Activated gamma-delta T cell treated with anti-CD3 and anti-CD28 coated beads, Interleukin-2, amount 50 U/mL, for 16 hours (primary cell): ENCODE measurements at places on chromosomes 11 and 22.
A peak's percentile ranks its signal among the peaks of the same experiment; 100 is the strongest.

- no peak for DNase-seq
Measured at GRCh38 chr22:29216873-29217666, 11.4 kb downstream of the EMID1 start.

- DNase-seq = no peak
Measured at GRCh38 chr11:5288108-5288905, 13.4 kb downstream of the OR51B4 start.

GRCh38 chr11:66070604-66071380 lies 720 bp downstream of the PACS1 start:
- no peak for DNase-seq

- no peak for DNase-seq
Measured at GRCh38 chr11:17725174-17725573, 5.8 kb downstream of the MYOD1 start.

DNA sequence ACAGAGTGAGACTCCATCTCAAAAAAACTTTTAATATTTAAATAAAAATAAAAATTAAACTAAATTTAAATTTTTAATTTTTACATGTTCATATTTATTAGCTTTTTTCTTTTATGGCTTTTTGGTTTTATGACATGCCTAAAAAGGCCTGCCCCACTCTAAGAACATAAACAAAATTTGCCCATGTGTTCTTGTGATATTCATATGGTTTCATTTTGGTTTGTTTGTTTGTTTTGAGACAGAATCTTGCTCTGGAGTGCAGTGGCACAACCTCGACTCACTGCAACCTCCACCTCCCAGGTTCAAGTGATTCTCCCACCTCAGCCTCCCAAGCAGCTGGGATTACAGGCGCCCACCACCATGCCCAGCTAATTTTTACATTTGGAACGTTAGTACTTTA lies 27.7 kb downstream of the SUSD2 start:
- DNase-seq = no peak

DNA sequence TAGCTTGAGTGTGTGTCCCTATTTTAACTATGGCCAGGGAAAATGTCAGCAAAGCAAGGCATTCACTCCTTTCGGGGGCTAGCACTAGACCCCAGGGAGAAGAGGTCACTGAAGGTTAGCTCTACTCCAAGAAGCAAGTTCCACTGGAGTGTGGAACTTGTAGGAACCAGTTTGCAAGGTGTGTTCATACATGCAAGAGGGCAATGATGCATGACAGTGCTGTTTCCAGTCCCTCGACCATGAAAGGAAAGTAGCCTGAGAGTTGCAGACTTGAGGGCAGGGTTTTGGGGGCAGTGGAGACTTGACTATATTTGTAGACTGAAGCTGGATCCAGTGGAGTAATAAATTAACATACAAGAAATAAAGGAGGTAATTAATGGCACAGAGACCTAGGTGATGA lies 21.6 kb upstream of the SLC36A4 start:
- no peak for DNase-seq

GRCh38 chr11:112734207-112734606 lies 227.0 kb upstream of the NCAM1 start:
- no peak for DNase-seq

DNA sequence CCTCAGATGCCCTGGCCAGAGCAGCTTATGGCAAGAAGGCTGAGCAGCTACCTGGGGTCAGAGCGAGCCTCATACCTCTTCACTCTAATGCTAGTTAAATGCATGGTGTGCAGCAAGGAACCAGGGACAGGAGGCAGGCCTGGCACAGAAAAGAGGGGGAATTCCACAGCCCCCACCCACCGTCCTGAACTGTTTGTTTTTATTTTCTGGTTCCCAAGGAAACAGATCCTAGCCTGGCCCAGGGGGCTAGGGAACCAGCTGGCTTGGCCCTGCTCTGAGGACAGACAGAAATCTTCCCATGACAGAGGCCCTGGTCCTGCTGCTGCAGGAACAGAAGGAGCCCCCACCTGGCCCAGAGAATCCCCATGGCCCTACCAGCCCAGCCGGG lies 40.4 kb downstream of the SLCO2B1 start:
- no peak for DNase-seq

DNA sequence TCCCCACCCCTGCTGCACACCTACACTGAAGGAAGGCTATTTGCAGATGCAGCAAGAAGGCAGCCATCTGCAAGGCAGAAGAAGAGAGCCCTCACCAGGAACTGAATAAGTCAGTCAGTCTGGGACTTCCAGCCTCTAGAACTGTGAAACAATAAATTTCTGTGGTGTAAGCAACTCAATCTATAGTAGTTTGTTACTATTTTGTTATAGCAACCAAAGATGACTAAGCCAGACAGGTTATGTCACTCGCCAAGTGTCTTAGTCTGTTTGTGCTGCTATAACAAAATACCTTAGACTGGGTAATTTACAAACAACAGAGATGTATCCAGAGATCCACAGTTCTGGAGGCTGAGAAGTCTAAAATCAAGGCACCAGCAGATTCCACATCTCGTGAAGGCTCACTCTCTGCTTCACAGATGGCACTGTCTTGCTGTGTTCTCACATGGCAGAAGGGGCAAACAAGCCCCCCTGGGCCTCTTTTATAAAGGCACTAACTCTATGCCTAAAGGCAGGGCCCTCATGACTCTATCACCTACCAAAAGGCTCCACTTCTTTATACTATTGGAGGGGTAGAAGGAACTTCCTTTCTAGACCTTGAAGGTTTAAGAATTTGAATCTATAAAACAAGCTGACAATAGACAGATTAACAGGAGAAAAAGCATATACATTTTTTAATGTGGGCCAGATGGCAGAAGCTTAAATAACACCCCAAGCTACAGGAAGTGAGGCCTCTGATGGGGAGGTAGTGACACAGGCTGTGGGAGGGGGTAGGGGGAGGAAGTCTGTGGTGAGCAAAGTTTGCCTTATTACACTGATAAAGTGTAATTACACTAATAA lies 12.3 kb downstream of the APOL6 start:
- DNase-seq = peak; percentile 37

GRCh38 chr11:76682684-76683083 lies 12.1 kb upstream of the LRRC32 start:
- DNase-seq = no peak

DNA sequence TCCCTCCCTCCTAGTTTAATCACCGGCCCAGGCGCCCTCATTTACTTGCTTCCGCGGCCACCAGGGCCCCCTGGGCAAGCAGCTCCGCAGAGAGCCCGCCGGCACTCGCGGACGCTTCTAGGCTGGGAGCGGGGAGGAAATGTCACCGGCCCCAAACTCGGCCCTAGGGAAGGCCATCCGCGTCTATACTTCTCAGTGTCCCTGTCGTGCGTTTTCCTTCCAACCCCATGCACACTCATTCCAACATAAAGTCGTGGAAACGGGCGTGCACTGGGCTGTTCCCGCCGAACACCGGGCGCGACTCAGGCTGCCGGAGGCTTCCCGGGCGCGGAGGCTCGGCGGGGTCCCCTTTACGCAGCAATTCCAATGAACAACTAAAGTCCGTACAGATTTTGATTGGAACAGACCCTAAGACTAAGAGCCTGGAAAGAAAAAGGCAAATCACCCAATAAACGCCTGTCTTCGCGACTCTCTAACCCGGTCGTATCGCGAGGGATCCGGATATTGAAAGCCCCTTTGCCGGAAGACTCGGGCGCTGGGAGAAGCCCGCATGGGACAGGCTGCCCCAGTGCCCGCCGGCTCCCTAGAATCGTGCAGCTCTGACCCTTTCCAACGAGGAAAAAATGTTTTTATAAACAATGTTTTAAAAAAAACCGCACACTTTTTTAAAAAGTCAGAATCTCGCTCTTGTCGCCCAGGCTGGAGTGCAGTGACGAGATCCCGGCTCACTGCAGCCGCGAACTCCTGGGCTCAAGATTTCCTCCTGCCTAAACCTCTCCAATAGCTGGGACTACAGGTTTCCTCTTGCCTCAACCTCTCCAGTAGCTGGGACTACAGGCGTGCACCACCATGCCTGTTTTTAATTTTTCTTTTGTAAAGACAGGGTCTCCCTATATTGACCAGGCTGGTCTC lies 1.3 kb upstream of the BARX2 start:
- no peak for DNase-seq

- DNase-seq = no peak
Measured at GRCh38 chr22:47392054-47392347, 629.6 kb downstream of the TBC1D22A start.

- no peak for DNase-seq
Measured at GRCh38 chr22:31300896-31301295, 8.6 kb upstream of the PIK3IP1 start.

- no peak for DNase-seq
Measured at GRCh38 chr11:8730697-8731020, 48.1 kb downstream of the RPL27A start.

DNA sequence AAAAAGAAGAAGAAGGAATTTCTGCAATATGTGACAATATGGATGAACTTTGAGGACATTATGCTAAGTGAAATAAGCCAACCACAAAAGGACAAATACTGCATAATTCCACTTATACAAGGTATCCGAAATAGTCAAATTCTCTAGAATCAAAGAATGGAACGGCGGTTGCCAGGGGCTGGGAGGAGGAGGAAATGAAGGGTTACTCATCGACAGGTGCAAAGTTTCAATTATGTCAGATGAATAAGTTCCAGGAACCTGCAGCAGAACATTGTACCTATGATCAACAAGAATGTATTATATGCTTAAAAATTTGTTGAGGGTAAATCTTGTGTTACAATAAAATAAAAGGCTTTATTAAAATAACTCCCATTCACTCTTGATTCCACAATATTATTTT lies 49.0 kb downstream of the SC5D start:
- no peak for DNase-seq

GRCh38 chr11:129930743-129931142 lies 35.4 kb upstream of the NFRKB start:
- DNase-seq = no peak

DNA sequence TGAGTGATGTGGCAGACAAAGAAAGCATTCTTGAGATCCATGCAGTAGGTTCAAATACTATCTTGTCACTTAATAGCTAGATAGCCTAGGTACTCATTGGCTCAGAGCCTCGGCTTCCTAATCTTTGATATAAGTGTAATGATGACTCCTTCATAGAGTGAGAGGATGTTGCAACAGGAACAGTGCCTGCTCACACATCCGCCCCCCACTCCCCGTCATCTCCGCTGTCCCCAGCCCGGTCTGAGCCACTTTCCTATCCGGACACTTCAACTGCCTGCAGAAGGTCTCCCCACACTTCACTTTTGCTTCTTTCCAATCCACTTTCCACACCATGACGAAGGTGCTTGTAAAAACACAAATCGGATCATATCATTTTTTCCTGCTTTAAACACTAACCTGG lies 128.8 kb downstream of the NTM start:
- DNase-seq = no peak

- DNase-seq = peak; percentile 73
Measured at GRCh38 chr11:64340671-64341335, 799 bp downstream of the CCDC88B start.

DNA sequence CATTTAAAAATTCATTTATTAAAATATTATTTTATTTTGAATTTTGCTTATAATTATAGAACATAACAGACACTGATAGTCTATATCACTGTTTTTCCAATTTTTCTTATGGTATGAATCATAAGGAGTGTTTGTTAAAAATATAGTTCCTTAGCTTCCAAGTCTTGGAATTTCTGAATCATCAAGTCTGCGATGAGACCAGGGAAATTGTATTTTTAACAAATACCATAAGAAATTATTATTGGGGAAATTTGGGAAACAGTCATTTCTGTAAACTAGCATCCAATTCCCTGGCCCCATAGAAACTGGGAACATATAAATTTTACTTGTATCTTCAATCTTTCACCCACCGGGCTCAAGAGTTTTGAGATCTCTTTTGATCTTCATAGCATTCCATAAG lies 38.0 kb upstream of the PICALM start:
- DNase-seq = no peak

DNA sequence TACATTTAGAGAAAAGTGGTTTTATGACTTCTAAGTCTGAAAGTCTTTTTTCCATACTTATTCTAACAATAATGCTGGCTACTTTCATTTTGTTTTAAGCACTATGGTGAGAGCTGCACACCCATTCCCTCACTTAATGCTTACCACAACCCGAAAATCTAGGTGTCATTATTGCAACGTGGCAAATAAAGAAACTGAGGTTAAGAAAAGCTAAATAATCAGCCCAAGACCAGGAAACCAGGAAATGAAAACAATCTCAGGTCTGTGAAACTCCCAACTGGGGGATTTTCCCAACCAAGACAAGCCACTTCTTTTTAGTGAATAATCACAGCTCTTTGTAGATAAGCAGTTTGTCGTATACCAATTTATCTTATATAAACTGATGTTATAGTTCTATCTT lies 126.3 kb downstream of the SLC1A2 start:
- no peak for DNase-seq
